ENCODE measurements at places on chromosomes 1 and 21.

DNA sequence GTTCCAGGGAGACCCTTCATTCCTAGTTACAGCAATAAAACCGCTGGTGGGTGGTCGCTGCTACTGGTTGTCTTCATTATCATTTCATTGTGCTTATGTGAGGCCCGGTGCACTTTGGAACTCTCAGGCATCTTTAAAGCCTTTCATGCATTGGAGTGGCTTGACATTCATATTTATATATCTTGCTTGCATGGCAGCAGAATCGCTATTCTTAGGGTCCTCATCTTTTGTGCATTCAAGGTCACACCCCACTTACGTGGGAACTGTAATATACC, 110.1 kb downstream of the ZBTB18 start:
- DNase-seq = no peak

GRCh38 chr1:230867101-230867902, 1.0 kb downstream of the C1orf198 start:
- peak; percentile 37 for DNase-seq

GRCh38 chr1:76038287-76039004, 36.1 kb upstream of the ST6GALNAC3 start:
- DNase-seq = no peak

GRCh38 chr1:22689505-22689904, 21.1 kb upstream of the EPHB2 start:
- DNase-seq = peak; percentile 58

GRCh38 chr21:28459193-28459592, 533.5 kb downstream of the LTN1 start:
- no peak for DNase-seq

GRCh38 chr21:35508139-35508888, 459.2 kb upstream of the RUNX1 start:
- no peak for DNase-seq

- DNase-seq = no peak
These were observed 206.3 kb downstream of the KIF26B start for GRCh38 chr1:245361065-245361464.

GRCh38 chr21:33355355-33355754, 30.6 kb downstream of the IFNAR1 start:
- DNase-seq = no peak

GRCh38 chr1:26945138-26945537, 15.1 kb downstream of the KDF1 start:
- no peak for DNase-seq

- no peak for DNase-seq
These were observed at the start of gene SLFNL1 for GRCh38 chr1:41021526-41022308. Gene SLFNL1 (minus strand): TSS chr1:41021725. CDS start chr1:41020660, 1,065 bp downstream.

- no peak for DNase-seq
These were observed 183.2 kb upstream of the VAMP3 start for GRCh38 chr1:7587773-7588456.

- DNase-seq = peak; percentile 6
These were observed 996 bp upstream of the MGST3 start for GRCh38 chr1:165629848-165630628.

DNA sequence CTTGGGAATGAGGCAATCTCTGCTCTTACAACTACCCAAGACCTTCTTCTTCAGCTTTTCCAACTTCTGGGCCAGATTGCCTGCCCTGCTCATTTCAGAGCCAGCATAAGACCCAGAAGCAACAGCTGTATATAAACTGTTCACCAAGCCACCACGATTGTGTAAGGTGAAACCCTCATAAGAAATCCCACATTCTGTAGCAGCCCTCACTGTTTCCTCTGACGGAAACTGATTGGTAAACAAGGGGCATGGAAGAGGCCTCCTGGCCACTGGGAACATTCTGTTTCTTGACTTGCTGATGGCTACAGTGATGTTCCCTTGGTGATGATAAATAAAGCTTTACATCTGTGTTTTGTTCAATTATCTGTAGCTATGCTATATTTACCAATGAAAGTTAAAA, 39.7 kb upstream of the EXO1 start:
- no peak for DNase-seq

GRCh38 chr1:12554521-12555305, 63.3 kb downstream of the DHRS3 start:
- no peak for DNase-seq

GRCh38 chr21:14273736-14274538, 58.0 kb downstream of the RBM11 start:
- peak; percentile 14 for DNase-seq

GRCh38 chr1:93552741-93553455, 105.0 kb downstream of the FNBP1L start:
- DNase-seq = no peak

DNA sequence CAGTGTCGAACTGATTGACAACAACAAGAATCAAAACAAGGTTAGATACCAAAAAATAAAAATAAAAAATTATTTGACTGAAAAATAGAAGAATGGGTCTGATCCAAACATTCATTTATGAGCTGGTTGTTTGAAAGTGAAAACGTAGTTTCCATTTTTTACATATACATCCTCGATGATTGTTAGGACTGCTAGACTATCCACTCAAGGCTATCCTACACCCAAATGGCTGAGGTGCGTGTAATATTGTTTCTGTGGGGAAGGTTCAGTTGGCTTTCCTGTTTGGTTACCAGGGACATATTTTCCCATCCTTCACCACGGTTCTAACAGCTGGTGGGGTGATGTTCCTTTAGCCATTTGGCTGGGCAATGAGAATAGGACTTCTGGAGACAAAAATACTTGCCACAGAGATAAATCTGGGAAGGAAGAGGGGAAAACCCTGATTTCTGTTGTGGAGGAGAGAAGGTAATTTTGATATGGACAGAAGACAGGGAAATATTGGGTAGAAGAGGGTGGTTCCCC, 66.3 kb downstream of the MAP3K7CL start:
- no peak for DNase-seq

DNA sequence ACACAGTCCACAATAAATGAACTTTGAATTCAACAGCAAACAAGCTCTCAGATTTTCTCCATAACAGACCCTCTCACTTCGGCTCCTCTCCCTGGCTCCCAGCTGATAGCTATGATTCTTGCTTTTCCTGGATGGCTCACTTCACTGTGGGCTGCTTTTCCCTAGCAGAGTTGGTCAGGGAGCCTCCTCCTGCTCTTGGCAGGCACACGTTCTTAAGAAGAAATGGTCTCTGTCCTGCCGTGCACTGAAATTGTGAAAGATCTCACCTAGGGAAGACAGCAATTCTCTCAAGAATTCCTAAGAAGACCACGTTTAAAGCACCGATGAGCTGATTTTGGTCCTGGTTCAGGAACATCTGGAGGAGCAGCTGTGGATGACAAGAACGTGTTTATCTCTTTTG, 148.5 kb upstream of the KCNK2 start:
- DNase-seq = no peak

- DNase-seq = no peak
These were observed 17.8 kb upstream of the BECN2 start for GRCh38 chr1:241939798-241940197.

- DNase-seq = no peak
These were observed 126.7 kb downstream of the PRRX1 start for GRCh38 chr1:170790651-170791071.

DNA sequence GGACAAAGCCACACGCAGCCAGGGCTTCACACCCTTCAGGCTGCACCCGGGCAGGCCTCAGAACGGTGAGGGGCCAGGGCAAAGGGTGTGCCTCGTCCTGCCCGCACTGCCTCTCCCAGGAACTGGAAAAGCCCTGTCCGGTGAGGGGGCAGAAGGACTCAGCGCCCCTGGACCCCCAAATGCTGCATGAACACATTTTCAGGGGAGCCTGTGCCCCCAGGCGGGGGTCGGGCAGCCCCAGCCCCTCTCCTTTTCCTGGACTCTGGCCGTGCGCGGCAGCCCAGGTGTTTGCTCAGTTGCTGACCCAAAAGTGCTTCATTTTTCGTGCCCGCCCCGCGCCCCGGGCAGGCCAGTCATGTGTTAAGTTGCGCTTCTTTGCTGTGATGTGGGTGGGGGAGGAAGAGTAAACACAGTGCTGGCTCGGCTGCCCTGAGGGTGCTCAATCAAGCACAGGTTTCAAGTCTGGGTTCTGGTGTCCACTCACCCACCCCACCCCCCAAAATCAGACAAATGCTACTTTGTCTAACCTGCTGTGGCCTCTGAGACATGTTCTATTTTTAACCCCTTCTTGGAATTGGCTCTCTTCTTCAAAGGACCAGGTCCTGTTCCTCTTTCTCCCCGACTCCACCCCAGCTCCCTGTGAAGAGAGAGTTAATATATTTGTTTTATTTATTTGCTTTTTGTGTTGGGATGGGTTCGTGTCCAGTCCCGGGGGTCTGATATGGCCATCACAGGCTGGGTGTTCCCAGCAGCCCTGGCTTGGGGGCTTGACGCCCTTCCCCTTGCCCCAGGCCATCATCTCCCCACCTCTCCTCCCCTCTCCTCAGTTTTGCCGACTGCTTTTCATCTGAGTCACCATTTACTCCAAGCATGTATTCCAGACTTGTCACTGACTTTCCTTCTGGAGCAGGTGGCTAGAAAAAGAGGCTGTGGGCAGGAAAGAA, 8.1 kb downstream of the PSRC1 start:
- DNase-seq = no peak

GRCh38 chr1:89980605-89981004, 14.3 kb upstream of the ZNF326 start:
- DNase-seq = no peak

- no peak for DNase-seq
These were observed 717.9 kb downstream of the AMY1C start for GRCh38 chr1:104467590-104467989.

DNA sequence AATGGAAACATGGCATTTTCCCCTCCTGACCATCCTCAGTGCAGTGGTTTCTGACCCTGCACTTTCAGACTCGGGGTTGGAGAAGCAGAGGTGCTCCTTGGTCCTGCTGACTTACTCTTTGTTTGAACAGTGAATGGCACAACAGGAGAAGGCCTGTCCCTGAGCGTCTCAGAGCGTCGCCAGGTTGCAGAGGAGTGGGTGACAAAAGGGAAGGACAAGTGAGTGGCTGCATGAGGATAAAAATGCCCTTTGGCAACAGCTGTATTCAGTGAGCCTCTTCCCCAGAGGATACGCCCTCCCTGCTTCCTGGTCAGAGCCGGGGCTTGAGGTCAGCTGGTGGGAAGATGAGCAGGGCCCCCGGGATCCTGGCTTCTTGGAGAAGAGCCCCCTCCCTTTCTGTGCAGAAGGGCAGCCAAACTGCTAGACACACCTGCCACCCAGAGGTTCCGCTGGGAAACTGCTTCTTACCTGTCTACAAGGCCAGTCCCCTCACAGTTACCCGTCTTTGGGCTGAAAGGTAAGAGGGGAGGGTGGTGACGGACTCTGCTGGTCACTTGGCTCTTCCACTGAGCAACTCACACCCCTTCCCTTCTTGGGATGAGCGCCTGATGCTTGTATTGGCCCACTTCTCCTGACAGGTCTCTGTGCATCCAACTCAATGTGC, 16.6 kb downstream of the NPL start:
- no peak for DNase-seq

- no peak for DNase-seq
These were observed 355.3 kb upstream of the NEGR1 start for GRCh38 chr1:72637593-72637992.

- peak; percentile 45 for DNase-seq
These were observed 39.6 kb upstream of the ARHGAP29 start for GRCh38 chr1:94276988-94277434.

DNA sequence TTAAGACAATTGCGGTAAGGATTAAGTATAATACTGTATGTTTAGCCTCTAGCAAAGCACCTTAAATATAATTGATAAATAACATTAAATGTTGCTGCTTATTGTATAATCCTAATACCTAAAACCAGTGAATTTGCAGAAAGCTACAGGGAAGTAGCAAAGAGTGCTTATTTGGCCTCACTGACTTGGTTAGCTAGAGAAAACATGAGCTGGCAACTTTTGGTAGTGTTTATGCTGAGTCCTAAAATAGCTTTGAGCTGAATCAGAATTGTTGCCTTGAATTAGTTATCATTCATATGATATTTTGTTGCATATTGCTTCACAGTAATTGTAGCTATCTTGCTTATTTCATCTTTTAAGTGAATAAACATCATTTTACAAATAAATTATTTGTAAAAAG, 3.5 kb downstream of the TRIM67 start:
- DNase-seq = no peak

- DNase-seq = no peak
These were observed 683 bp upstream of the EFNA4 start for GRCh38 chr1:155062702-155063411.
